ENCODE measurements at places on chromosomes 12 and 14.

DNA sequence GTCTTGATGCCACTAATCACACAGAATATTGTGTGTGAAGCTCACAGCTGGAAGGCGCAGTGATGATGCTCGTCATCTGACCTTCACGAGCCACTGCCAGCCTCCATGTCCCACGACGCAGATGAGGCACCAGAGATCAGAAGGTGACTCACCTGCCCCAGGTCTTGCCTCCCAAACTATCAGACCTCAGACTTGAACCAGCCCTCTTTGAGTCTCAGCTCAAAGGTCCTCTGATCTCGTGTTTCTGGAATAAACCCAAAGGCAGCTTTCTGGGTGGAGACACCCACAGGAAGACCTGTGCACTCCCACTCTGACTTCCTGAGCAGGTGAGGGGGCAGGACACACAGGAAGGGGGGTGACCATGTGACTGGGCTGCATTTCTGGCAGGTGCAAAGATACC, 19.6 kb upstream of the CHGA start:
- no peak for DNase-seq

DNA sequence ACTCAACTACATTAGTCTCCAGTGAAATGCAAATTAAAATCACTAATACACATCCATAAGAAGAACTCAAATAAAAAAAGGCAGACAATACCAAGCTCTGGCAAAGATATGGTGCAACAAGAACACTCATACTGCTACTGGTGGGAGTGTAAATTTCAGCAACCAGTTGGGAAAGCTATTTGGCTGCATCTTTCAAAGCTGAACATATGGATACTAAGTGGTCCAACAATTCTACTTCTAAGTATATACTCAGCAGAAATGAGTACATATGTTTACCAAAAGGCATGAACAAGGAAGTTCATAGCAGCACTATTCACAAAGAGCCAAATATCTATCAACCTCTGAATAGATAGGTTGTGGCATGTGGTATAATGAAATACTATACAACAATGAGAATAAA, 27.3 kb downstream of the CAPS2 start:
- DNase-seq: no peak

- DNase-seq: no peak
These were observed 1.2 kb downstream of the ATF7 start for GRCh38 chr12:53624956-53625355.

DNA sequence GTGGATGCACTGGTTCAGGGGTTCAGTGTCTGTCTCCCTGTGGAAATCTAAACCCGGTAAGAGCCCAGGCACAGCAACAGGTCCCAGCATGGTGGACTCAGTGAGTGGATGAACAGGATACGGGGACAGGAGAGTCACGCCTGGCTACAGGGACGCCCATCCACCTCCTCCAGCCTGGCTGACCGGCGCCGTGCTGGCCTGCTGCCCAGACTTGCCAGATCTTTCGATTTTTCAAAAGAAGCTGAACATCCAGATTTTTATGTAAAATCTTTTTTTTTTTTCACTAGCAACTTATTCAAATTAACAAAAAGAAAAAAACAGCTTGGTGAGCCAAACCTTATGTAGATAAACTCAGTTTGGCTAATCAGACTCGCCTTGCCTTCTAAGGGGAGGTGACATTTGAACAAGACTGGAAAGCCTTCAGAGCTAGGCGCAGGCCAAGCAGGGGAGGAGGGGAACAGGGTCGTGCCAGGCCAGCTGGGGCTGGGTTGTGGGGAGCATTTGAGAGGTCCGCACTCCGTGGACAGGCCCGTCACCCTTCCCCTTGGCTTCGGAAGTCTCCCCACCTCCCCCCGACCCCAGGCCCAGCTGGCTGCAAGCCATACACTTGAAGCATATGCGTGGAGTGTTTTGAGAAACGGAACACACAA, 87.8 kb upstream of the NCOR2 start:
- DNase-seq: no peak

DNA sequence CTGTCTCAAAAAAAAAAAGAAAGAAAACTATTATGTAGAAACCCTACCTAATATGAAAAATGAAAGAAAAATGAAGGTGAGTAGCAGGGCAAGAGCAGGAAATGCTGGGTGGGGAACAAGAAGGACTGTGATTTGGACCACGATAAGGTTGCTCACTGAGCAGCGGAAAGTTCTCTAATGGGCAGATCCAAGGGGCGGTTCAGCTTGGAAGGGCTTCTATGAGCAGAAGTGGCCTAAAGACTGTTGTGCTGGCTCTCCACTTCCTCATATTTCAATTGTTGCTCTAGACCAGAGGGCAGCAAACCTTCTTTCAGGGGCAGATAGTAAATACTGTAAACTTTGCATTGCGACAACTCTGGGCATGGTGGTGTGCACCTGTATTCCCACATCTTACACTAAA, 16.3 kb upstream of the NFYB start:
- no peak for DNase-seq
